Mammary epithelial cell (primary cell): ENCODE measurements at places on chromosomes 2 and 18.

- no peak for DNase-seq
These were observed 461.4 kb downstream of the RNF144A start for GRCh38 chr2:7378591-7378990.

GRCh38 chr18:75124551-75124950, 84.4 kb downstream of the PTGR3 start:
- DNase-seq: no peak

DNA sequence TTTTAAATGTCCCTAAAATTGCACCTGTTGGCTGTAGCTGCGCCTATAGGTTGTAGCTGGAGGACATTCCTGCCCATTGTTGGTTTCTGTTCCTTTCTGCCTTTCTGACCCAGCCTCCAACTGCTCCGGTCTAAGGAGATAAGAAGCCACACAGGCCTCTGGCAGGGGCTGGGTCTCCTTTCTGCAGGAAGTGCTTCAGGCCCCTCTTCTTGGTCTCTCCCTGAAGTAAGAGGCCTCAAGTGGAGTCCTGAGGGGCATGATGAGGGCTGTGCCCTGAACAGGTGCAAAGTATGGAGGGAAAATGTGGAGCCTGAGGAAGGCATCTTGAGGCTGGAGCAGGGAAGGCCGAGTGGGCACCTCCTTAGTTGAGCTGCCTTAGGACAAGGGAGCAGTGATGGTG, 10.4 kb upstream of the SFTPB start:
- DNase-seq: no peak

DNA sequence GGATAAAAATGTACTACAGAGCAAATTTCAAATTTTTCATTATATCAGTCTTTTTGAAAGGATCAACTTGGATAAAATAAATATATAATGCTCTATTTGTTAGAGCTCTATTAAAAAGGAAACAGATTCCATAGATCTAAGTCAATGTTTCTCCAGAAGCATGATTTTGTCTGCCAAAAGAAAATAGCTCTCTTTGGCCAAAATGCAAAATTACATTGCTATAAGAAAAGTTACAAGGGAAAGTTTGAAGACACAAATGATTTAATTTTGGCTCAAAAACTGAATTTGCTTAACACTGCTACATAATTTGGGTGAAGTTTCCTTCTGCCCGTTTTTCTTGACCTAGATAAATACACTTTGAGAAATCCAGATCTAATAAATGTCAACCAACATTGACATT, 15.7 kb downstream of the C2orf69 start:
- no peak for DNase-seq

- DNase-seq: no peak
These were observed 16.7 kb downstream of the ARHGEF4 start for GRCh38 chr2:130853391-130853790.

DNA sequence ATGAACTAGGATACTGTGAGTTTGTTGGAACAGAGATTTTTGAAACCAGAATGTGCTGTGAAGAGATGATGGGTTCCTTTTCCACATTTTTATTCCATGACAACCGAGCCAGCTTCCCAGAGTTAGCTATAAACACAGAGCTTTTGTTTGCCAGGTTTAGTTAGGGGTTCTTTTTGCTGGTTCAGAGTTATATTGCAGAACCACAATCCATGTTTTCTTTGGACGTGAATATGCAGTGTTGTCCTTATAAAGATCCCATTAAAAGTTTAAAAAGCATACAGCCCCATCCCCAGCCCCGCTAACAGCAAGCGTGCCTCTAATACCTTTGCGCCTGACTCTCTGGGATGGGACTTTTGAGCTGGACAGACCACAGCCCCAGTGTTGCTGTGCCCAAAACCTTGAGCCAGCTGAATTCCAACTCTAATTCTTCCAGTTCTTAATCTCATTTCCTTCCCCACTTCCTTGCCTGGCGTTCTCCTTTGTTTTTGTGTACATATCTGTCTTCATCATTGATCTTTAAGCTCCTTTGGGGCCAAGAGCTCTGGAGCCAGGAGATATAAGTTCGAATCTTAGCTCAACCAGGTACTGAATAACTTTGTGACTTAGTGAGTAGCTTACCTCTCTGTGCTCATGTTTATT, 72.3 kb downstream of the SPATS2L start:
- no peak for DNase-seq

- no peak for DNase-seq
These were observed 560.1 kb upstream of the FSHR start for GRCh38 chr2:49714454-49714853.

- no peak for DNase-seq
These were observed 102.7 kb downstream of the CDCA7 start for GRCh38 chr2:173457366-173457765.

- DNase-seq: no peak
These were observed 5.0 kb downstream of the ARID5A start for GRCh38 chr2:96541398-96542152.

DNA sequence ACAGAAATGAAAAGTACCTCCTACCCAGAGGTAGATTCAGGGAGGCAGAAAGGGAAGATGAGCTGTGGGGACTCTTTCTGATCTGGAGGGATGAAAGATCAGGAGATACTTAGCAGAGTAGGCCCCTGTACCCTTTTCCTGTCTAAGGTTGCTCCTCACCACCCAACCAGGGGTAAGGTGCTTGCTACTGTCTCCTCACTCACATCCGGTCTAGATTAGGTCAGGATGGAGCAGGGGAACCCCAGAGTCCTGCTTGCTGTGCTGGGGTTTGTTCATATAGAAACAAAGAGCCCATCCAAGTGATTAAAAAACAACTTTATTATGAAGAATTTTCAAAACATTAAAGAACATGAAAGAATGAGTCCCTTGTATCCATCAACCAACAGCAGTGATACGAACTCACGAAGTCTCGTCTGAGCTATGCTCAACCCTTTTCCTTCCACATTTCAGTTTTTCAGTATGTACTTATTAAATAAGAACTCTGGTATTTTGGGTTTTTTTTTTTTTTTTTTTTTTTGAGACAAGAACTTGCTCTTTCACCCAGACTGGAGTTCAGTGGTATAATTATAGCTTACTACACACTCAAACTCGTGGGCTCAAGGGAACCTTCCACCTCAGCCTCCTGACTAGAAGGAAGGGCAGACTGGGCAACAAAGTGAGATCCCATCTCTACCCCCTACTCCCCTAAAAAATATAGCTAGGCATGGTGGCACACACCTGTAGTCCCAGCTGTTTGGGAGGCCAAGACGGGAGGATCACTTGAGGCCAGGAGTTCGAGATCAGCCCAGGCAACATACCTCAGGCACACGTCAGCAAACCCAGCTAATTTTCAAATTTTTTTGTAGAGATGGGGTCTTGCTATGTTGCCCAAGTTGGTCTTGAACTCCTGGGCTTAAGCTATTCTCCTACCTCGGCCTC, 28.5 kb upstream of the MCFD2 start:
- DNase-seq: no peak

DNA sequence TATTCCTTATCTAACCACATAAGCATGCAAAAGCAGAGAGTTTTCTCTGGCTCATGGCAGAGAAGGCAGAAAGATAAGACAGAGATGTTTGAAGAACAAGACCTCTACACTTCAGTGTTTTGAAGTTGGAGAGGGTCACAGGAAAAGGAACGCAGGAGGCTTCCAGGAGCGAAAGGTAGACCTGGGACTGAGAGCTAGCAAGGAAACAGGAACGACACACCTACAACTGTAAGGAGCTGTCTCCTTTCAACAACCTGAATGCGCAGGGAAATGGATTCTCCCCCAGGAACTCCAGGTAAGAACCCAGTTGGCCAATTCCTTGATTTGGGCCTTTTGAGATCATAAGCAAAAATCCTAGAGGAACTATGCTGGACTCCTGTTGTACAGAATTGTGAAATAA, 746.6 kb upstream of the DDX18 start:
- DNase-seq: no peak

- DNase-seq: peak; percentile 54
These were observed 19.6 kb upstream of the RPIA start for GRCh38 chr2:88671786-88672427.

GRCh38 chr2:20229322-20230113, 4.6 kb upstream of the SDC1 start:
- no peak for DNase-seq

DNA sequence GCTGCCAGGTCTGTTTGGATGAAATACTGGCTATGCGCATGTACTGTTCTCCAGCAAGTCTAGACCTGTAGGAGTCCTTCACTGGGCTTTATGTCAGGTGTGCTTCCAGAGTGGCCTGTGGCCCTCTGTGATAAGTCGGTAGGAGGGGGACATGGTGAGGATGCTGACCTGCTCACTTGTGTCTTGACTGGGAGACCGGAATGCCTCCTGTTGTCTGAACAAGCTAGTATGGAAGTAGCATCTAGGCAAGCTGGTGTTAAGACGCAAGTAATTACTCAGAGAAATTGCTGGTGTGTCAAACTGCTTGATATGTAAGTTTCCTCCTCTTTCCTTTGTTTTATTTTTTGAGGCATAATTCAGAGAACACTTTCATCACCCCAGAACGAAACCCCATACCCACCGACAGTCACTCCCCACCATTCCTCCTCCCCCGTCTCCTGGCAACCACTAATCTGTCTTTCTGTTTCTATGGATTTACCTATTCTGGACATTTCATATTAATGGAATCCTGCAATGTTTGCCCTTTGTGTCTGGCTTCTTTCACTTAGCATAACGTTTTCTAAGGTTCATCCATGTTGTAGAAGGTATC, 76.4 kb downstream of the TMEM247 start:
- DNase-seq: peak; percentile 19

- no peak for DNase-seq
These were observed 1.4 kb upstream of the CD226 start for GRCh38 chr18:69948919-69949537.

- DNase-seq: no peak
These were observed 496 bp upstream of the NAPG start for GRCh38 chr18:10525371-10525691.

- no peak for DNase-seq
These were observed 58.9 kb upstream of the GATA6 start for GRCh38 chr18:22110461-22110924.
